ENCODE measurements at places on chromosomes 3 and 15. TPM values are rescaled to one million over a fixed set of nuclear protein-coding genes. Genes with fewer than 3 reads are reported as not detected.

GRCh38 chr15:38212729-38213351, 39.8 kb upstream of the SPRED1 start:
- DNase-seq = no peak

- no peak for DNase-seq
Observed at GRCh38 chr15:38868326-38869114, 303.9 kb upstream of the RASGRP1 start.

DNA sequence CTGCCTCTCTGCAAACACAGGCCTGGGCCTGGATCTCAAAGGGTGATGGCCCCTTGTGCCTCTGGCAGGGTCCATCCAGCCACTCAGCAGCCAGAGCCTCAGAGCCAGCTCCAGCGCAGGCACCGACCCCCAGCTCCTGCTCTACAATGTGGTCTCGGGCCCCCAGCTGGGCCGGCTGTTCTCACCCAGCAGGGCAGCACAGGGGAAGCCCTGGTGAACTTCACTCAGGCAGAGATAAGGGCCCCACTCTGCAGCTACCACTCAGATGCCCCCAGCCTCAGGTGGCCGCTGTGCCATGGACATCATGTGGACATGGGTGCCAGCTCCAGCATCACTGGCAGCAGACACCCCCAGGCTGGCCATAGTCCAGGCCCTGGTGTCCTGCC, 173.1 kb downstream of the TBC1D2B start:
- DNase-seq = no peak

TIMP4 gene
- polyA plus RNA-seq = 1.1 TPM

- no peak for DNase-seq
Observed at GRCh38 chr15:83193721-83194120, 13.9 kb downstream of the HDGFL3 start.

- DNase-seq = no peak
Observed at GRCh38 chr15:96079041-96079440, 251.5 kb upstream of the NR2F2 start.

- DNase-seq = no peak
Observed at GRCh38 chr15:63896336-63897115, 62.8 kb upstream of the HERC1 start.

DNA sequence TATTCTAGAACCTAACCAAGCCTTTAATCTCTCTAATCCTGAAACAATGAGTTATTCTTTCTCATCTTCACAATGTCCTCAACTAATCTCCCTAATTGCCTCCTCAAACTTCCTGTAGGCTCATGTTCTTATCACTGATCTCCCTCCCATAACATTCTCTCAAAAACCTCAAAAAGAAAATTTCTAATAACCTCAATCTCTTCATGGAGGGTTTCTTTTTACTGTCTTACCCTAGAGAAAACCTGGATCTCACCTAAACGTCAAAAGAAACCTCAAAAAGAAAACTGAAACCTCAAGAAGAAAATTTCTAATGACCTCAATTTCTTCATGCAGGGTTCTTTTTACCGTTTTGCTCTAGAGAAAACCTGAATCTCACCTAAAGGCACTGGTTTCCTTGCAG, 150.2 kb downstream of the GSK3B start:
- DNase-seq = no peak

- no peak for DNase-seq
Observed at GRCh38 chr3:27667751-27668150, 54.4 kb downstream of the EOMES start.

DNA sequence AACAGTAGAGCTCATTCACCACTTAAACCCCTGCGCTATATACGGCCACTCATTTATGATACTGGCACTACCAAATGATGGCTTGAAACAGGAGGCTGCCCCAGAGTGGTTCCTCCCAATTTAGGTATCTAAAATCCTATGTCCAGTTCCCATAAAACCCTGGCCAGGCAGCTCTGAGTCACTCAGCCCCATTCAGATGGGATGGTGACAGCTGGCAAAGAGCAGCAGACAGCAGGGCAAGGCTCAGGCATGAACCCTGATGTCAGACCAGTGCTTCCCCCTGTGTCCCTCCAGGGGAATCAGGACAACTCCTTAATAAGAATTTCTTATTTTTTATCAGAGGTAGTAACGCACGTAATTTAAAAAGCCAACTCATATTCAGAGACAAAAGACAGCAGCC, 77.2 kb upstream of the RNU6-1 start:
- no peak for DNase-seq

- DNase-seq = no peak
Observed at GRCh38 chr15:67832031-67832551, 6.8 kb downstream of the SKOR1 start.

DNA sequence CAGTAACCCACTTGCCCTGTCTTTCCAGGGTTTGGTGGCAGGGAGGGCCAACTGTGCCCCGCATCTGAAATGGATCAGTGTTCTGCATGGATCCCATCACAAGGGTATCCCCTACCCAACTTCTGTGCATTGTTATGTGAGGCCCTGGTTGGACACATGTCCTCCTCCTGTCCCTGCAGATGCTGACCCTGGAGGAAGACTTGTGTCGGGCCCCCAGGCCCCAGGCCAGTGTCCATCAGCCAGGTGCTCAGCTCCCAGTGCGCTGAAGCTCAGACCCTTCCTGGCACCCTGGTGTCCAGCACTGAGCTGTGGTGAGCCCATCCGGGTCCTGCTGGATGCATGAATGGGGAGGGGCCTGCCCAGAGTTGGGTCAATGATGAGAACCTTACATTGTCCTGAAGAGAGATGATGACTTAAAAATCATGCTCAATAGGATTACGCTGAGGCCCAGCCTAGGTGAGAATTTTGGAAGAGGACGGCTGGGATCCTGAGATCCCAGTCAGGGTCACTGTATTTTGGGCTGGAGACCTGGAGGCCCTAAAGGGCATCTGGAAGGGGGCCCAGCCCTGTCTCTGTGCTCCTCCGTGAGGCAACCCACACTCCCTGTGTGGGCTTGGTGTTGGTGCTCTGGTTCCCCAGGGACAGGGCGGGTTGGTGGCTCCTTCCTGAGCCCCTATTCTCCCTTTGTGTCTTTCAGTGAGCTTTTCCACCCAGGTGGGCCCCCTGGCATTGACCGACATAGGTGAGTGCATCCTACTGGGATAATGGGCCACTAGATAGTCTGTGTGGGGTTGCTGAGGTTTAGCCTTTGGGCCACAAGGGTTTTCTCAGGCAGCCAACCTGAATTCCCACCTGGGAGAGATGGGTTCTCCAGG, 199.1 kb downstream of the UBE3A start:
- no peak for DNase-seq

- DNase-seq = no peak
Observed at GRCh38 chr3:194117104-194117845, 18.7 kb upstream of the HES1 start.

DNA sequence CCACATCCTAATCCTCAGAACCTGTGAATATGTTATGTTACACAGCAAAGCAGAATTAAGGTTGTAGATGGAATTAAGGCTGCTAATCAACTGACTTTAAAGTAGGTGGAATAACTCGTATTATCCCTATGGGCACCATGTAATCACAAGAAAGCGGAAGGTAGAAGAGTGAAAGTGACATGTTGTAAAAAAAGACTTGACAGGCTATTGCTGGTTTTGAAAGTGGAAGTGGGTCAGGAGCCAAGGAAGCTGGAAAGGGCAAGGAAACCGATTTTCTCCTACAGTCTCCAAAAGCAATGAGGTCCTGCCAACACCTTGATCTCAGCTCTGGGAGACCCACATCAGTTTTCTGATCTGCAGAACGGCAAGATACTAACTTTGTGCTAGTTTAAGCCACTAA, 6.6 kb downstream of the TP63 start:
- DNase-seq = no peak

GRCh38 chr15:66679657-66680108, 22.4 kb upstream of the SMAD6 start:
- no peak for DNase-seq

GPR149 gene
- not detected for polyA plus RNA-seq

DNA sequence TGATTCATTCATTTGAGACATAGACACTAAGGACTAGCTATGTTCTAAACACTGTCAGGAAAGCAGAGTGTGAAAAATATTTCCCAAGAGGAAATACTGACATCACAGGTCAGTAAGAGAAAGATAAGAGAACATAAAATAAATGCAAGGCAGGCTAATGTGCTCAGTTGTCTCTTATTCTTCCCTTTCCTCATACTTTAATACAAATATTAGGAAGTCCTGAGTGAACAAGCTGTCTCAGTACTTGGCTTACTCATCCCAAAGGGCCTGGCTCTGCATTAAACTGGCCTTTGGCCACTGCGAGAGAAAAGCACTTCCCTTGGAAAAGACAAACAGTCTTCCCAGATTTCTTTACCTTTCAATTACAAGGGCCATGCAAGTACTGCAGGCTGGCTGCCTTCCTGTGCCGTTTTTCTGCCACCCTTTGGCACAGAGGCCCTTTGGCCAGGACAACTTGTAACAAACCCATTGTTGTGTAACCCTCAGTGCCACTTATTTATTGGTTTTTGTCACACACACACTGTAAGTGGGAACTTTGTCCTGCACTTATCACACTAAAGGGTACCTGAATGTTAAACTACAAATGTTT, 31.7 kb downstream of the EDC3 start:
- no peak for DNase-seq

DNA sequence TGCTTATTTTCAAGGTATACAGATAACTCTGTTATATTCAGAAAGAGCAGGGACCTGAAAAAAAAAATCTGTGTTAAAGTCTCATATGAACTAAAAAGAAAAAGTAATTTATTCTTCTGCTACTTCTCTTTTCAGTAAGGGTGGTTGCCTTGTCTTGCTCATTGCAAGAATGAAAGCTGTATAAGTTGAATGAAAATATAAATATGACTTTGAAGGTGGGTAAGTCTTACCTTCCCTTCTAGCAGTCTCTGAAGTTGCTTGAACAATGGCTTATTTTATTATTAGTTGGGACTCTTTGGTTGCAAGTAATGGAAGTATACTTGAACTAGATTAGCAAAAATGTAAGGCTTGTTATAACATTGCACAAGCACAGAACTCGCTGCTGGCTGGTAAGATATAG, 1554.9 kb downstream of the SI start:
- DNase-seq = no peak

- DNase-seq = no peak
Observed at GRCh38 chr3:24025805-24026204, 80.7 kb downstream of the NR1D2 start.

GRK7 gene
- 0.21 TPM for polyA plus RNA-seq

ADGRG7 gene
- polyA plus RNA-seq = not detected

GRCh38 chr15:26521691-26522198, 251.1 kb downstream of the GABRB3 start:
- DNase-seq = no peak

DNA sequence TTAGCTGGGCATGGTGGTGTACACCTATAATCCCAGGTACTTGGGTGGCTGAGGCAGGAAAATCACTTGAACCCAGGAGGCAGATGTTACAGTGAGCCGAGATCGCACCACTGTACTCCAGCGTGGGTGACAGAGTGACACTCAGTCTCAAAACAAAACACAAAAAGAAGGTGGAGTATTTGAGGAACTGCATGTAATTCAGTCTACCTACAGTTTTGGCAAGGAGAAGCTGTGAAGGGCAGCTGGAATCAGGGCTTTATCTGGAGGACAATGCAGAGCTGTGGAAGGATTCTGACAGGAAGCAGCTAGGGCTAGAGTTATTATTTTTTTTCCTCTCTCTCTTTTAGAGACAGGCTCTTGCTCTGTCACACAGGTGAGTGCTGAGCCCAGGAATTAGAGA, 6.8 kb downstream of the H1-8 start:
- DNase-seq = no peak

GRCh38 chr3:46027021-46027705, at the start of gene XCR1:
TSS of gene XCR1 (minus strand) at chr3:46027483. CDS start at chr3:46021947, 5,536 bp downstream.
- DNase-seq = no peak

GRCh38 chr3:170507063-170507462, 78.8 kb downstream of the SLC7A14 start:
- no peak for DNase-seq

MCF2L2 gene
- 1.2 TPM for polyA plus RNA-seq

LRRIQ4 gene
- not detected for polyA plus RNA-seq

GRCh38 chr3:172203522-172204258, 164.3 kb downstream of the FNDC3B start:
- no peak for DNase-seq
